ENCODE measurements at places on chromosomes 11 and 22.
A peak's percentile ranks its signal among the peaks of the same experiment; 100 is the strongest.

DNA sequence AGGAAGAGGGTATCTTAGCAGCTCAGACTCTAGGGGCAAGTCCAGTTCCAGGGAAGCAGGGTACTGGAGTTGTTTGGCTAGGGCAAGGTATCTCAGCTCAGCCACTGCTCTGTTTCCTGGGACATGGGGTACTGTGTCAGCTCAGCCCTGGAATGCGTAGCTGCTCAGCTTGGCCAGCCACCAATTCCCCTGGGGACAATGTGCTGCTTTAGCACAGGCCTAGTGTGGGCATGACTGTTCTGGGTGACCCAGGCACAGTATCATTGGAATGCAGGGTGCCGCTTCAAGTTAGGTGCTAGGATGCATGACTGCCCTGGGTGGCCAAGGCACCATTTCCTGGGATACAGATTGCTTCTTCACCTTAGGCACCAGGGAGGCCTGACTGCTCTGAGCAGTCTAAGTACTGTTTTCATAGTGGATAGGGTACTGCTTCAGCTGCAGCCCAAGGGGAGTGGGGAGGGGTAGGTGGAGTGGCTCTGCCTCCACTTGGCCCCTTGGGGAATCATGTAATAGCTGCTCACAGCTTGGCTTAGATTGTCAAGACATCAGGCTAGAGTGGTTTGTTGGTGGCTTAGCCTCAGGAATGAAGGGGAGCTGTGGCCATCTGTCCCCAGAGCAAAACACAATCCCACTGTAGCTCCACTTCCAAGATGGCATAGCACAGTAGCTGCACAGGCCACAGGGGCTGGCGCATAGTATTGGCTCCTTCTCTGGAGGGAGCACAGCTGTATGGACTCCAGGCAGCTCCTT lies 36.0 kb downstream of the MADD start:
- DNase-seq = no peak

DNA sequence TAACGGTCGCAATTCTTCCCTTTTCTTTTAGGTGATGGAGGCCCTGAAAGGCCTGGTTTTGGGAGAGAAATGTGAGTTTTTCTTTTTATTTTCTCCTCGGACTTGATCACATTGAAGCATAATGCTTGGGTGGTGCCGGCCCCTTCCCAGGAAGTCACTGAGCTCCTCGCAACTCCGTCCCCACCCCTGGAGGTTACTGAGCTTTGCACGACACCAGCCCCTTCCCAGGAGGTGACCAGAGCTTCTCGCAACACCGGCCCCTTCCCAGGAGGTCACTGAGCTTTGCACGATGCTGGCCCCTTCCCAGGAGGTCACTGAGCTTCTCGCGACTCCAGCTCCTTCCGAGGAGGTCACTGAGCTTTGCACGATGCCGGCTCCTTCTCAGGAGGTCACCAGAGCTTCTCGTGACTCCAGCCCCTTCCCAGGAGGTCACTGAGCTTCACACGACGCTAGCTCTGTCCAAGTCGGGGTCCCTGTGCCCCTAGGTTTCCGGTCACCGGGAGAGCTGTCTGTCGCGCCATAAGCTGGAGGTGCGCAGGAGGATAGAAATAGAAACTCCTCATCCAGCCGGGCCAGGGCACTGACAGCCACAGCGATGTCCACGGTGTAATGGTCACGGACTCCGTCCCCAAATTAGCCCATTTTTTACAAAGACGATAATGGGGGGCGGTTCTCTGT lies 586.4 kb downstream of the BRD1 start:
- no peak for DNase-seq

GRCh38 chr22:19713245-19713644 lies 1.1 kb upstream of the SEPTIN5 start:
- no peak for DNase-seq

DNA sequence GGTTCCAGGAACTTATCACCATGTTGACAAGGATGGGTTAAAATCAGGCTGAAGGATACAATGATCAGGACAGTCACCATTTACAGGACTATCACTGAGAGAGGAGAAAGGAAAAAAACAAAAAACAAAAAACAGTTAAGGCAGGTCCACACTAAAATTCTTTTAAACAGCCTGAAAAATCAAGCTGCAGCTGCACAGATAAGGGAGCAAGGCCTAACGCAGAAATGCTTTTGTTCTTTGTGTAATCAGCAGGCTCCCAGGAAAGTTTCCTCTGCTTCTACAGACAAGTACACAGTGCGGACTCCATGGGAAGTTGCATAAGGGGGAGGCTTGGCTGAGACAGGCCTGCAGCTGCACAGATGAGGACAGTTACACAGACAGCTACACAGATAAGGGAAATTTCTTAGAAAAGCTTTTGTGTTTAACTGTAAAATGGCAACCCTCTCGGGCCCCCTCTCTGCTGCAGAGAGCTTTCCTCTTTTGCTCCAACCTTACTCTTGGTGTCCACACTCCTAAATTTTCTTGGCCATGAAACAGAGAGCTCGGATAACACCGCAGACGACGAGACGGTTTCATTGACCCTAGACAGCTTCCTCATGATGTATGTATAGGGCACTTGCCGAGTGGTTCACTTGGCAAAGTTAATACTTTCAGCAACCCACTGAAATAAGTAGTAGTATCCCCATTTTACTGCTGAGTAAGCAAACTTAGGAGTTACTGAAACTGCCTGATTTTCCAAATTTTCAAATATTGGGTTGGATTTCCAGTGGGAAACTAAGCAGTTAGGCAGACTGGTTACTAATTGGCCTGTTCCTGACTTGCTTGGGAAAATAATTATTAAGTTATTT lies 45.5 kb downstream of the PIWIL3 start:
- peak; percentile 94 for DNase-seq

DNA sequence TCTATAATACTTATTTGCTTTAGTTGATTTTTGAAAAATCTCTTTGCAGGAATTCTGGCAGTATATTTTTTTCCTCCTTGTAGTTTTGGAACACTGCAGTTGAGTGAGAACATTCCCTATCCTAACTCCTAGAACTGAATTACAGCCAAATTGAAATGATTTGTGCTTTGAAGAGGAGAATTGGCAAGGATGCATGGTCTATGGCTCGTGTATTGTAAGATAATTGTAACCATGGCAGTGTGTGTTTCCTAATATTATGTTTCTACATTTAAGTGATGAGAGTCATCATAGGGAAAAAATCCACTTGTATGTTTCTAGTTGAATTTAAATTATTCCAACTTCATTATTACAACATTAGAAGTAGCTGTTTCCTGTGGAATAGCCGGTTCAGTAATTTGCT lies 80.9 kb upstream of the MYO18B start:
- no peak for DNase-seq

DNA sequence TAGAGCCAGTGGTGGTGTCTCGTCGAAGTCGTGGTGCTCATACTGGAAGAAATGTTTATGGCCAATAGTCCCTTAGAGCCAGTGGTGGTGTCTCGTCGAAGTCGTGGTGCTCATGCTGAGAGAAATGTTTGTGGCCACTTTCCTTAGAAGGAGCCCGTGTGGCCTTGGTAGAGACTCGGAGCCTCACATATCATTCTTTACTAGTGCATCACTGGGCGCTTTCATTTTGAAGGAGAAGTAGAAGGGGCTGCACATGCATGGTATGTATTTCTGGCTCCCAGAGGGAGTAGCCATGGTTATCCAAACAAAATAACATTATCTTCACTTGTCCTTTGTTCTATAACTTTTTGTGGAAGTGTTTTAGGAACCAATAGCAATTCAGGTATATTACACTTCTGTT lies 69.5 kb downstream of the JAM3 start:
- no peak for DNase-seq

Measured in choroid plexus epithelial cell (primary cell).